ENCODE measurements at places on chromosomes 2 and 18.

DNA sequence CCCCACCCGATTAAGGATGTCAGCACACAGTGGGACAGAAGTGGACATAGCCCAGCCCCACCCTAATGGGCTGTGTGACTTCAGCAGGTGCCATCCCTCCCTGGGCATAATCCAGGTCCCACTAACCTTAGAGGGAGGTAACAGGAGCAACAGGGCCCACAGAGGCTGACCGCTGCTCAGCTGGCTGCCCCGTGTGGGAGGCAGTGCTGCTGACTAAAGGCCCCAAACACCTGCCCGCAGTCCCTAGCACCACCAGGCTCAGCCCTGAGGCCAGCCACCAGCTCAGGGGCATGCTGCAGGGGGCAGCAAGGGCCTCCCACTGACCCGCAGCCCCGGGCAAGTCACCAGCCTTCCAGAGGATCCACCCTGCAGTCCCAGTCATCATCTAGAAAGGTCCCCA, 14.6 kb downstream of the BIN1 start:
- DNase-seq = no peak

DNA sequence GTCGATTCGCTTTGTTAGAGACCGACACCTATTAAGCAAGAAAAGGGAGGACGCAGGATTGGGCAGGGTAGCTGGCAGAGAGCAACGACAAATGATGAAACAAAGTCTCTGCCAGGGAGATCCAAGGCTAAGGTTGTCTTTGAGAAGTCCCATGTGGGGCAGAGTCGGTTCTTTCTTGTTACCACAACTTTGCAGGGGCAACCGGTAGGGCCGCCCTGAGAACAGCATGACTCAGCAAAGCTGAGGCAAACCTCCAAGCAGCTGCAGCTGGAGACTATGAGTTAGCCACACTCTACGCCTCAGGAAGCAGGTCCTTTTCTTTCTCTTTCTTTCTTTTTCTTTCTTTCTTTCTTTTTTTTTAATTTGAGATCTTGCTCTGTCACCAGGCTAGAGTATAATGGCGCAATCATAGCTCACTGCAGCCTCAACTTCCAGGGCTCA, 452.3 kb upstream of the ID2 start:
- peak; percentile 41 for DNase-seq

DNA sequence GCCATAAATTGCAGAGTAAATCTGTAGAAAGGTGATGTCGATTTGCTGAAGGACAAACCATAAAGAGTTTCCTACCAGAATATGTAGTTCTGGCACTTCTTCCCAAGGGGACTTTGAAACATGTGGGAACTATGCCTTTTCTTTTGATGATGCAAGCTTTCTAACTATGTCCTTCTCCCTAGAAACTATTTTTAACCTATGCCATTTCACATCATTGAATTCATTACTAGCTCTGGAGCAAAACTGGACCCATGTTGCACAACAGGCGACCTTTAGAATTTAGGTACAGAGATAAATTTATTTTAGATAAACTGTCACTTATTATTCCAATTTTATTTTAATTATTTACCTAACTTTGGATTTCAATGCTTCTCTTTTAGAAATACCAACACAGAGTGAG, 186.5 kb downstream of the CCDC102B start:
- no peak for DNase-seq

GRCh38 chr2:34731292-34731691, 1132.2 kb upstream of the FAM98A start:
- DNase-seq = no peak

GRCh38 chr18:3495691-3496430, 45.9 kb downstream of the TGIF1 start:
- no peak for DNase-seq

- DNase-seq = no peak
Measured at GRCh38 chr18:79515944-79516351, 120.2 kb downstream of the NFATC1 start.

GRCh38 chr2:48183991-48184390, 277.7 kb upstream of the FBXO11 start:
- no peak for DNase-seq

- no peak for DNase-seq
Measured at GRCh38 chr2:100224988-100225710, 82.8 kb upstream of the AFF3 start.

DNA sequence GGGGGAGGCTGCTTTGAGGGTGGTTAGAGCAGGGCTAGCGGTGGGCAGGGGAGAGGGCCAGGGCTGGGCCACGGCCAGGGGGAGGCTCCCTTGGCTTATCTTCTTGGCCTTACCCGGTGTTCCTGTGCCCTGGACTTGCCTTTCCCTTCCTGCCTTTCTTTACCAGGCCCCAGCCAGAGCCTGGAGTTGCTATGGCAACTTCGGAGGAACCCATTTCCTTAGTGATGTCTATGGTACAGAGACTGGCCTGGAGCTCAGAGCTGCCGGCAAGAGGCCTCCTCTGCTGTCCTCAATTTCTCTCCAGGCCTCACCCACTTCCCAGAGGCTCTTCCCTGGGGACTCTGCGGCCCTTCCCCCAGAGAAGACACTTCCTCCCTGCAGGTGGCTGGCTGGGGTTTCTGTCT, 11.5 kb downstream of the SPEG start:
- no peak for DNase-seq

DNA sequence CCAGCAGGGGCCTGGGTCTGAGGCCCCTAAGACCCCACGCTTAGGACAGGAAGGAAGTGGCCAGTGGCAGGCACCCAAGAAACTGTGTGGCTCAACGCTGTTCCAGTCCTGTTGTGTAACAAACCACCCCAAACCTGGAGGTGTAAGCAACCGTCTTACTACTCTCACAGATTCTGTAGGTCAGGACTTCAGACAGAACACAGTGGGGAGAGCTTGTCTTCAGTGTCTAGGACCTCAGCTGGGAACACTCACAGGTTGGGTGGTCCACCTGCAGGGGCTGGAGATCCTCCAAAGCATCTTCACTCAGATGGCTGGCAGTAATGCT, 123.0 kb downstream of the KLHL29 start:
- DNase-seq = no peak

GRCh38 chr18:75064513-75064905, 144.4 kb downstream of the PTGR3 start:
- DNase-seq = no peak

DNA sequence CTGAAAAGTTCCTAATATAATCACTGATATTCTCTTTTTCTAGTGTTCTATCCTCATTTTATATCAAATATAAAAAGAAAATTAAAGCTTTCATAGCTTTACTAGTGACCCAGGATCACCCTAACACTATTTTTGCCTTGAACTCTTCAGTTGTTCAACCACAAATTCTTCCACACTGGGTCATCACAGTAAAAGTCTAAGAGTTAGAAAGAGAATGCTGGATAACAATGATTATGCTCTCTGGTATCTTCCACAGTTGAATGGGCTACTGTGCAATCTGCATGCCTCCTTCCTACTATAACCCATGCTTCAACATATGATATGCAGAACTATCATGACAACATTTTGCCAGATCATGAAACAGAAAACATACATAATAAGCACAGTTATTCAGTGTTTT, 32.3 kb downstream of the CHN1 start:
- no peak for DNase-seq

Measured in Calu3 (cell line).